ENCODE measurements at places on chromosomes 12 and 14.

- DNase-seq, result no peak
Observed at GRCh38 chr12:6199531-6200255, 507 bp upstream of the CD9 start.

GRCh38 chr14:65993996-65994395 is 492.2 kb upstream of the CCDC196 start:
- DNase-seq, result no peak

DNA sequence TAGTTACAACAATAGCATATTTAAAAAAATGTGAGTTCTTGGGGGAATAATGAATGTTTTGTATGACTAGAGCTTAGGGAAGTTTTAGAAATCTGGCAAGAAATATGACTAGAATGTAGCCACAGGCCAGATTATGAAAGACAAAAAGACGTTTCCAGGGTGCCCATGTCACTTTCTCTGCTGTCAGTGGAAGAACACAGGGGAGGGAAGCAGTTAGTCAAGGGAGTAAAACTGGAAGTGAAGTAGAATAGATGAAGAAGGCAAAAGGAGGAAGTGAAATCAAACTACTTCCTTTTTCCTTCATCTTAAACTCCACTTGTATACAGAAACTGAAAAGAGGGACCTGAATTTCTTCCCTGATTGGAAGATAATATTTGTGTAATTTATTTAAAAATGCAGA is 81.2 kb upstream of the ATP2B1 start:
- no peak for DNase-seq

- no peak for DNase-seq
Observed at GRCh38 chr12:123268850-123269249, 2.8 kb downstream of the CDK2AP1 start.

DNA sequence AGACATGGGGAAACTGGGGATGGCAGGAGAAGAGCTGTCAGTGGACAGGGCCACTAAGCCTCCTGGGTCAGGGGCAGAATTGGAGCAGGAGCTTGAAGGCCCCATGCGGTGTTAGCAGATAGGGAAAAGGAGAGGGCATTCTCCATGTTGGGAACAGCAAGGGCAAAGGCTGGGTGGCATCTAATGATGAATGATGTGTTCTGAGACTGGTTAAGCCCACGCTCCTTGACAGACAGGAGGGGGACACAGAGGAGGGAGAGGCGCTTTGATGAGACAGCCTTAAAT is 63.0 kb downstream of the CLMN start:
- DNase-seq, result no peak

DNA sequence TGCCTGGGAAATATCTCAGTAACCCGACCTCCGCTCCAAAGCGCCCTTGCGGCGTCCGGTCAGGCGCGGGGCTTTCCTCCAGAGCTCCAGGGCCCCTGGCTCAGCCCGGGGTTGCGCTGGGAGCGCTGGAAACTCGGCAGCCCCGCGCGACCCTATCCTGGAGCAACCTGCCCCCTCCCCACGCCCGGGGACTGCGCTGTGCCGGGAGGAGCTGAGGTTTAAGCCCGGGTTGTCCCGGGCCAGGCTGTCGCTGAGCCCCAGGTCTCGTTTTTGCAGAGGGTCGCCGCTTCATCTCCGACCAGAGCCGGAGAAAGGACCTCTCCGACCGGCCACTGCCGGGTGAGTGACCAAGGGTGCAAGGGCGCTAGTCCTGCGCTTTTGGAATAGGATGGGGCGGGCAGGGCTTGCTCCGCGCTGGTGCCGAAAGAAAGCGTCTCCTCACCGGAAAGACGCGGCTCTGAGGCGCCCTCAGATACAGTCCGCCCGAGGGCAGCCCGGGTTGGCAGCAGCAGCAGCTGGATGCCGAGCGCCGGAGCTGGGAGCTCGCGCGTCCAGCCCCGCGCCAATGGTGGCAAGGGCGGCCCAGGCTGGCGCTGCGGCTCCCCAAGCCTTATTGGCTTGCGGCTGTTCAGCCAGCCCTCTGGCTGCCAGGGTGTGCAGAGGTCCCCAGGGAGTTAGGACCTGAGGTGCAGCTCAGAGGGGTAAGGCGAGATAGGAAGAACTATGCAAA is 1.5 kb downstream of the SPX start:
- peak; percentile 61 for DNase-seq

DNA sequence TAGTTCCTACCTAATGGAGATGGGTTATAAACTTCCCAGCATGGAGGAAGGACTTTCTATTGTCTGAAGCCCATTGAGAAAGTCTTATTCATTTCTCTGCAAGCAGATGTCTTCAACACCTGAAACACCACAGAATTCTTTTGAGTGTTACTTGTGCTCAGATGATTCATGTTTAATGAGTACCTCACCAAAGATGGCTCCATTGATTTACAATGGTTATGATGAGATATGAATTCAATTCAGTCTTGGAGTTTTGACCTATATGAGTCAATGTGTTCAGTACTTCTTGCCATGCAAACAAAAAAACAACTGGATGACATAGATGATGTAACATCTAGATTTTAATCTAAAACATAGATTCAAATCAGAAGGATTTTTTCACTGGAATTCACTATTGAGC is 15.4 kb upstream of the PAWR start:
- no peak for DNase-seq

DNA sequence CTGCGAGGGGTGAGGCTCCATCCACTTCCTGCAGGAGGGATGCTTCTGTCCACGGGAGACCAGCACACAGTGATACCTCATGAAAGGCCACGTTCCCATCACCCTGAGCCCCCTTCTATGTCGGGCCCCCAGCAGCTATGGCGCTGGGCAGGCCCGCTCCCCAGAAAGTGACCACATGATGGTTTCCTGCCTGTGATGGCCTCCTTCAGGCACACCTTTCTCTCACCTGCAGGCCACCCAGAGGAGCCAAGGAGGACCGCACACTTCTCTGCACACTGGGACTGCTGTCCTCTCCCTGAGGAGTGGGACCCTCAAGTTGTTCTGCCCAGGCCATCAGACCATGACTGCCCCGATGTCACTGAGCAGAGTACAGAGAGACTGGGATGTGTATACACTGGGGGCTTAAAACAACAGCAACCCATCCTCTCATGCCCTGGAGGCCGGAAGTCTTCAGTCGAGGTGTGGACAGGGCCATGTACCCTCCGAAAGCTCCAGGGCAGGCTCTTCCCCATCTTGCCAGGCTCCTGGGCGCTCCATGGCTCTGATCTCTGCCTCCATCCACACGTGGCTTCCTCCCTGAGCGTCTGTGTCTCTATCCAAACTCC is 158.9 kb downstream of the PIWIL1 start:
- no peak for DNase-seq

All from naive thymus-derived CD8-positive, alpha-beta T cell (primary cell).